ENCODE measurements at places on chromosomes 12 and 14.

GRCh38 chr14:73250781-73251500 lies 13.6 kb downstream of the PAPLN start:
- no peak for DNase-seq

GRCh38 chr14:67237591-67237990 lies 3.6 kb upstream of the PALS1 start:
- DNase-seq, result no peak

DNA sequence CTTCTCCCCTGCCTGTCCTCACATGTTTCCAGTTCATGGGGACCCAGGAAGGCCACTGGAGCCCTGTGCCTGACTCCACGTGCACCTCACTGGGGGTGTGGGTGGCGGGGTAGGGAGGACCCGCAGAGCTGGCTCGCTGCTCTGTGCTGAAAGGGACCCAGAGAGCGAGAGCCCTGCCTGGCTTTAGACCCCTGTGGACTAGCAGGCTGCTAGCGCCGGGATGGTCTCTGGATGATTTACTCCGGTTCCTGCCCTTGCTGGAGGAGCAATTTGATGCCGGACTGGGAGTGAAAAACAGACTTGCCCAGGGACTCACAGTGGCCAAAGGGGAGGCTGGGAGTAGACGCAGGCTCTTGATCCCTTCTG lies 49.0 kb downstream of the NTF3 start:
- DNase-seq, result no peak

- no peak for DNase-seq
Measured at GRCh38 chr14:20440882-20441281, 4.9 kb upstream of the KLHL33 start.

GRCh38 chr12:52347551-52348510 lies 19.4 kb downstream of the KRT85 start:
- DNase-seq, result no peak

GRCh38 chr12:109951136-109951535 lies 45.0 kb downstream of the GIT2 start:
- DNase-seq, result no peak

DNA sequence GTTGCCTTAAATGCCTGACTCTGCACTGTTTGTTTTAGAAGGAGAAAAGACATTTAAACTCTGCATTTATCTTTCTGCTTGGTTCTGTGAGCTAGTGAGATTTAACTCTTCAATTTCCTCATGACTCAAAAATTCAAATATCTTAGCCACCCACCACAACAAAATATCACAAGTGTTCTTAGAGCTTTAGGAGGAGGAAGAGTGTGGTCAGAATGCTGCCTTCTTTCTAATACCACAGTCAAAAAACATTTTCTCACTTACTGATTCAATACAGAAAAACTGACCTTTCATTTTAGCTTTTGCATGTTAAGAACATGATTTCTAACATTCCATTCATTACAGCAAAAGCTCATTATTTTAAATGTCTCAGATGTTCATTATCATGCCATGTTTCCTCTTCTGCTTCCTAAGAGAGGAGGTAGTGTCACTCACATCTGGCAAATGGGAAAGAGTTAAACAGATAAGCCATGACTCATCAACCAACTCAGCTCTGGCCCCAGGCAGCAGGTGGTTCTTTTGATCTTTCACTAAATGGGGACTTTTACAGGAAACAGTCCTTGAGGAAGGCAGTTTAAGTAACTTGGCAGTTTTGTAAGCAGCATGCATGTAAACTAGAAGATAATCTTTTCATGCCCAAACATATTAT lies 56.4 kb upstream of the RNU6-8 start:
- DNase-seq, result no peak

- no peak for DNase-seq
Measured at GRCh38 chr14:23099212-23099861, 4.0 kb downstream of the C14orf119 start.

GRCh38 chr12:30015631-30016337 lies 232.0 kb upstream of the TMTC1 start:
- DNase-seq, result no peak

GRCh38 chr14:74852922-74853530 lies 22.9 kb downstream of the PROX2 start:
- no peak for DNase-seq

DNA sequence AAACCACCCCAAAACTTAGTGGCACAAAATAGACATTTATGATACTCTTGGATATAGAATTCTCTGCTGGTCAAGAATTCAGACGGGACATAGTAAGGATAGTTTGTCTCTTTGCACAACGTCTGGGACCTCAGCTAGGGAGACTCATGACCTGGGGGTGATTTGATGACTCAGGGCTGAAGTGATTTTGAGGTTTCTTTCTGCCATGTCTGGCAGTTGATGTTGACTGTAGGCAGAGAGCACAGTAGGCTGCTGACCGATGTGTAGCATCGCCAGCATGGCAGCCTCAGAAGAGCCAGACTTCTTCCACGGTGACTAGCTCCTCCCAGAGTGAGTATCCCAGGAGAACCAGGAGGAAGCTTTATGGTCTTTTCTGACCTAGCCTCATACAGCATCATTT lies 88.9 kb upstream of the FRMD6 start:
- DNase-seq, result no peak

DNA sequence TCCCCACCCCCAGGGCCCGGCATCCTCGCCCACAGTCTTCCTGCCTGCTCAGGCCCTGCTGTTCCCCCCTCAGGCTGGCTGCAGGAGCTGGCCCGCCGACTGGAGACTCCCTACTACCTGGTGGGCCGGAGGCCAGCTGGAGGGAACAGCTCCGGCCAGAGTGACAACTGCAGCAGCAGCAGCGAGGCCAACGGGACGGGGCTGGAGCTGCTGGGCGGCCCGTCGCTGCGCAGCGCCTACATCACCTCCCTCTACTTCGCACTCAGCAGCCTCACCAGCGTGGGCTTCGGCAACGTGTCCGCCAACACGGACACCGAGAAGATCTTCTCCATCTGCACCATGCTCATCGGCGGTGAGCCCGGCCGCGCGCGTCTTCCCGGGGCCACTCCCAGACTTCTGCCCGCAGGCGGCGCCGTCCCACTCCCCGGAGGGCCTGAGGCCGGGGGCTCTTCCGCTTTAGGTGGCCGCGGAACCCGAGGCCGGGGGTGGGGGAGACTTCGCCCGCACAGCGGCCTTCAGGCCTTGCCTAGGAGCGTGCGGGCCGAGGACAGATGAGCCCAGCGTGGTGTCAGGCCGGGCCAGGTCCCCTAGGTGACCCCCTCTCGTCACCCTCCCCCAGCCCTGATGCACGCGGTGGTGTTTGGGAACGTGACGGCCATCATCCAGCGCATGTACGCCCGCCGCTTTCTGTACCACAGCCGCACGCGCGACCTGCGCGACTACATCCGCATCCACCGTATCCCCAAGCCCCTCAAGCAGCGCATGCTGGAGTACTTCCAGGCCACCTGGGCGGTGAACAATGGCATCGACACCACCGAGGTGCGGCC lies 10.2 kb downstream of the KCNH3 start:
- no peak for DNase-seq

DNA sequence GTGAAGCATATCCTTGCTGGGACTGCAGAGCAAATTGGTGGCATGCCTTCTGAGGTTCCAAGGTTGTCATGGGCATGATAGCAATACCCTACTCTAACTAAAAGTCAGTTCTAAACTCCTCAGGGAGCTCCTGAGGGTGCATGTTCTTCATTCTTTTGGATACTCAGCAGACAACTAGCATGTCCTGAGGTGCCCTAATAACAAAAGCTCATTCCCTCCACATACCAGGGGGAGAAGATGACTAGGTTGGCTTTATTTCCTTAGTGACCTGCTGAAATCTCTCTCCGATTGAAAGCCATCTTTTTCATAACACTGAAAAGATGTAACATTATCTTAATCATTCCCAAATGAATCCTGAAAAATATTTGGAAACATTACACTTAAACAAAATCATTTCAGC lies 188.7 kb upstream of the IGF1 start:
- DNase-seq, result no peak

GRCh38 chr14:45893127-45893526 lies 640.1 kb upstream of the MIS18BP1 start:
- no peak for DNase-seq

DNA sequence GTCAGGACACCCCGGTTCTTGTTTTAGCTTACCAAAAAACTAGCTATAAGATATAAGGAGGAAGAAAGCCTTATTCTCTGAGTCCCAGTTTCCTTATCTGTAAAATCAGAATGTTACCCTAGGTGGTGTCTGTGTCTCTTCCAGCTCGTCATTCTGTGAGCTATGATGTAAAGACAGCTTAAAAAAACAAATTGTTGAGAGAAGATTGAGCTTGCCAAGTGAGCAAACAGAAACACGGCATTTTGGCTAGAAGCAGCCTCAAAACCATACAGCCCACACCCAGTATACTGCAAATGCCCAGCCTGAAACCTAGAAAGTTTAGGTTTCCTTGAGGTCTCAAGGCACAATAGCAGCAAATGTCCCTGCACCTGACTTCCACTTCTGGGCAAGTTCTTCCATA lies 151.4 kb downstream of the SSPN start:
- DNase-seq, result no peak

- no peak for DNase-seq
Measured at GRCh38 chr12:45483571-45483970, 245.9 kb upstream of the ARID2 start.

DNA sequence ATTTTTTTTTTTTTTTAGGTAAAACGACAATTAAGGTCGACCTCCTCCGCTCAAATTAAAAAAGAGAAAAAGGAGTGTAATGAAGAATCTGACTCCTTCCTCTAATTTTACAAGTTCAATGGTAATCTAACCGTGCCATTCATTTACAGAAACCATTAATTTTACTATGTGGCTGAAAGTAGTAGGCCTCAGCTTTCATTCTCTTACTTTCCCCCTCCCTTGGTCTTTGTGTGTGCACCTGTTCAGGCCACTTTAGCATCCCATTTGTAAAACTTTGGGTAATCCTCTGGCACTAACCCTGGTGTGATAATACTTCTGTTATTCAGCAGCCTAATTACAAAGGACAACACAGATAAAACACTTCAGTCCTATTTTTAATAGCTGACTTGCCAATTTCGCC lies 128.1 kb downstream of the ASCL1 start:
- DNase-seq, result no peak

- no peak for DNase-seq
Measured at GRCh38 chr12:25937096-25937495, 21.4 kb upstream of the RASSF8 start.

DNA sequence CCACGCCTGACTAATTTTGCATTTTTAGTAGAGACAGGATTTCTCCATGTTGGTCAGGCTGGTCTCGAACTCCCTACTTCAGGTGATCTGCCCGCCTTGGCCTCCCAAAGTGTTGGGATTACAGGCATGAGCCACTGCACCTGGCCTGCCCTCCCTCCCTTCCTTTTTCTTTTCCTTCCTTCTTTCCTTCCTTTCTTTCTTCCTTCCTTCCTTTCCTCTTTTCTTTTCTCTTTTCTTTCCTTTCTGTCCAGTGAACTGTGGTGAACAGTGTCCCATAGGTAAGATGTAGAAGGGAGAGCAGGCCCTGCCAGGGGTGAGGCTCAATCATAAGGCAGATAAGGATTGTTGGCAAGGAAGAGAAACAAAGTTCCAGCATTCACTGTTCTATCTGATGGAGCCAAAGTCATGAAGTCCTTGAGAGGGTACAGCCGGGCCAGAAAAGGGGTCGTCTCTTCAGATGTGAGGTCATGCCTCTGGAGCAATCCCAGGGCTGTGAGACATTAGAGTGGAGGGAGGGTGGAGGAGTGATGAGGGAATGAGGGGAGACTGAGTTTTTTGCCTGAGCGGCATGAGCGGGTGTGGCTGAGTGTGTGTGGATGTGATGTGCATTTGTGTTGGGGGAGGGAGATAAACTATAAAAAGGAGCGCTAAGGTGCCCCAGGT lies 4.2 kb upstream of the MLF2 start:
- no peak for DNase-seq

Measured in hypothalamus (tissue), 51 donors.